Stimulated activated CD4-positive, alpha-beta T cell treated with anti-CD3 and anti-CD28 coated beads, Interleukin-4, amount 100 ng/mL, for 1 hour (primary cell): ENCODE measurements at places on chromosomes 1 and 21.
A peak's percentile ranks its signal among the peaks of the same experiment; 100 is the strongest.

- no peak for DNase-seq
Observed at GRCh38 chr21:35825370-35826353, 234.7 kb downstream of the SETD4 start.

DNA sequence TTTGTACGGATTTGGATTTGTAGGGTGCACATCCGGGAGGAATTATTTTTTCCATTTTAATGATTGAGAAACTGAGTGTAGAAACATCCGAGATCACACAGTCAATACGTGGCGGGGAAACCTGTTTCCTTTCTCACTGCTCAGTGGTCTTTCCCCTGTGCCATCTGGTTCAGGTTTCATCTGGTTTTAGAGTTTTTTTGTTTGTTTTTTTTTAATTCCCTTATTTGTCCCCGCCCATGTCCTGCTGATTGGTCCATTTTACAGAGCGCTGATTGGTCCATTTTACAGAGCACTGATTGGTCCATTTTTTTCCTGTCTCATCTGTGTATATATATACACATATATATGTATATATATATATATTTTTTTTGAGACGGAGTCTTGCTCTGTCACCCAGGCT is 6.0 kb downstream of the TRPM2 start:
- DNase-seq = no peak

GRCh38 chr1:235253219-235253962 is 74.6 kb downstream of the ARID4B start:
- peak; percentile 45 for DNase-seq

GRCh38 chr1:109161858-109162606 is 48.1 kb downstream of the ELAPOR1 start:
- DNase-seq = no peak

GRCh38 chr1:160131803-160132565 is 16.4 kb downstream of the ATP1A2 start:
- DNase-seq = no peak

DNA sequence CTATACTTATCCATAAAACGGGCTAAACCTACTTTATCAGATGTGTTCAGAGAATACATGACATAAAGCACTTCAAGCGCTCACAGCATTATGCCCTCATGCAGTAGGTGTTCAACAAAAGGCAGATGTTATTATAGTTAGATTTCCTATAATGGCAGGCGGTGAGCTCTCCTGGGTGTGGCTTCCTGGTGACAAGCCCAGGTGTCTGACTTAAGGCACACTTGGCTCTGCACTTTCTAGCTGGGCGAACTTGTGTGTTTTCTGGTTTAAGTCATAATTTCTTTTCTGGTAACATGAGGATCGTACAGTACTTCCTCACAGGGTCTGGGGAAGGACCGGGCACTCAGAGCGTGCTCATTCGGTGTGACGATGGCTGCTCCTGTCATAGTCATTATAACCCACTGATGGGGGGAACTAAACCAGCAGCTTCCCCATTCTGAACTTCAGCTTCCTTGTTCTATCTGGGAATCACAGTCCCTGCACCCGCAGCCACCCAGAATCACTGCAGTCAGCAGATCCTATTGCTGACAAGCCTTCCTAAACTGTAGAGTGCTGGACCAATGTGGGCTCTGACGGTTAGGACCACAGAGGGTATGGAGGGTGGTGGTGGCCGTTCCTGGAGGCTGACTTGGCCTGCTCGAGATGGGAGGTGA is 52.8 kb downstream of the IGSF21 start:
- no peak for DNase-seq

GRCh38 chr21:36611379-36611778 is 87.5 kb upstream of the SIM2 start:
- DNase-seq = no peak

- DNase-seq = no peak
Observed at GRCh38 chr1:53271446-53272090, 33.2 kb upstream of the MAGOH start.

- no peak for DNase-seq
Observed at GRCh38 chr1:211695135-211695816, 19.9 kb upstream of the NEK2 start.

DNA sequence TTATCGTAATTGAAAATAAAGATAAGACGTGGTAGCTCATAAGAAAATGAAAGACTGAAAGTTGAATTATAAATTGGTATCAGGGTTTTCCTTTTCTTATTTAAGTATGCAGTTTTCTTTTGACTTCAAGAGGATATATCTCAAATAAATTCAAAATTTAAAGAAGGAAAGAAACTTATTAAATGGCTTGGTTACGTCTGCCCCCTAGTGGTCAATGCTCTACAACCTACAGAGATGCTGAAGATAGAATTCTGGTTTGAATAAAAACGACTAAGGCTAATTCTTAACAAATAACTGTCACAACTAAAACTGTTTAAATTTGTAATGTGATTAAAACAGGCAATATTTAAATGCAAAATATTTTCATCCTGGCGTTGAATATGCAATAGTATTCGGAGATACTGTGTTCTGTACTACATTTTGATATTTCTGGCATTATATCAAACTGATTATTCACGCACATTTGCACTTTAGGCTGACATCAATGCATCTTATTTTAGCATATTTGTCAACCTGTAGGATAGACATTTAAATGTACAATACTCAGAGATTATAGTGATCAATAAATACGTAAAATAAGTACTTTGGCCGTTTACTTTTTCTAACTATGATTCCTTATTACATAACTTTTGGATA is 26.8 kb downstream of the IFI44 start:
- peak; percentile 25 for DNase-seq

GRCh38 chr21:31846690-31847089 is 26.1 kb upstream of the HUNK start:
- no peak for DNase-seq

DNA sequence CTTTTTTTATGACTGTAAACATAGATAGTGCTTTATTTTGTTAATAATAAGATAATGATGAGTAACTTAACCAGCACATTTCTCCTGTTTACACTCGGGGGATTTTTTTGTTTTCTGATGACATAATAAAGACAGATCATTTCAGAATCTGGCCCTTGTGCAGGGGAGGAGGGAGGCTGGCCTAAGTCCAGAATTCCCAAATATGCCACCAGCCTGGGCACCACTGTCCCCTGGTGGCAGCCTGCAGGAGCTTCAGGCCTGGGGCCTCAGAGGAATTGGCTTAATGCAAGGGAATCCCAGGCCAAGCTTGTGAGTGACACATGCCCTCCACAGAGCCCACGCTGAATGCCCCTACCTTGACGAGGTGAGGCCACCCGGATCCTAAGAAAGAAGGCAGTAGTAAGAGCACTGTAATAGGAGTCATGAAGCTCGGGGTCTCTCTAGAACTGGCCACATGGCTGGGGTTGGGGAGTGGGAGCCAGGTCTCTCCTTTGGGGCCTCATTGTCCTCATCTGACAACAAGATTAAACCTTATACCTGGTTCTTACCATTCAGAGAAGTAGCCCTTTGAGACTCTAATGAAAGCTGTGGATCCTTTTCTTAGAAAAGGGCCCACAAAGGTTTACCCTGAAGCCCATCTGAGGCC is 24.1 kb downstream of the ETNK2 start:
- DNase-seq = no peak

- no peak for DNase-seq
Observed at GRCh38 chr1:8040586-8040985, 14.5 kb upstream of the ERRFI1 start.

- peak; percentile 80 for DNase-seq
Observed at GRCh38 chr1:210446479-210446878, 117.8 kb downstream of the HHAT start.

DNA sequence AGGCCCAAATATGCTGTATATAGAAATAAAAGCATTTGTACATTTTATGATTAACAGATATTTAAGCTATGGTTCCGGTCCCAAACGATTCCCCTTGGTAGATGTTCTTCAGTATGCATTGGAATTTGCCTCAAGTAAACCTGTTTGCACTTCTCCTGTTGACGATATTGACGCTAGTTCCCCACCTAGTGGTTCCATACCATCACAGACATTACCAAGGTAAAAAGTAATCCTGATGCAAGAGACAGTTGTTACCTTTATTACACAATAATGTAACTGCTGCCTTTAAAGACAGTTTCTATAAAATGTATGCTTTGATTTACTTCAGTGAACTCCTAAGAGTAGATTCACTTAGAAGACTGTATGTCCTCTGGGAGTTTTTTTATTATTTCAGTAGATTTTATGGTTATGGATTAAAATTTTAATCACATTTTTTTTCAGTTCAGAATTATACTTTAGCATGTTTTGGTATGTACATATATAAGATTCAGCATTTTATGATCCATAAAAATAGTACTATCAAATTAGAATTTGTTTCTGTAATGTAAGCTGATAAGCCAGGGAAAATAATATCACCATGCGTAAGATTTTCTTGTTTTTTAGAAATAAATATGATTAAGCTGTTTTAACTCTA is 96.5 kb downstream of the USP25 start:
- DNase-seq = no peak

DNA sequence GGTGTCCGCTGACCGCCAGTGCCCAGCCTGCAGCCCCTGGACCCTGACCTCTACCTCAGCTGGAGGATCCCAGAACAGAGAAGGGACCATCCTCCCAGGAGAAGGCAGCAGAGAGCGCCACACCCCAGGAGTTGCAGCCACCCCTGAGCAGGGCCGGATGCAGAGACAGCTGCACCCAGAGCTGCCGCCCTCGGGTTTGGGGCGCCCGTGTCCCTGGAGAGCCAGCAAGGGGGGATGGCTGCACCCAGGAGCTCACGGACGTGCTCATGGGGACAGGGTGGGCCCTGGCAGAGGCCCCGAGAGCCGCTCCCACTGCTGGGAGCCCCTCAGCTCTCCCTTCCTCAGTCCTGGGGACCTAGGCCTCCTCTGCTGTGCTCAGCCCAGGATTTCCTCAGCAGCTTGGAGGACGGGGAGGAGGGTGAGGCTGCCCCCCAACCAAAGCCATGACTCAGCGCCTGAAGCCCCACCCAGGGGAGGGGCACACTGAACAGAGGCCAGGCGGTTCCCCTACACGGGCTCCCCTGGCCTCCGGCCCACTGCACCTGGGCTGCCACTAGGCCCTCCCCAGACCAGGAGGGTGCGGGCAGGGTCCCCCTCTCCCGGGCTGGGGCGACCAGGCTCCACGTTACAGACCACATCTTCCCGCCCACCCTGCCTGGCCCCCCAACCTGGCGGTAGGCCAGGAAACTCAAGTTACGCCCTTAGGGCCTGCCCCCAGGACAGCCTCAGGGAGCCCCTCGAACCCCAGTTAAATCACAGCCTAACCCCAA is 2.2 kb downstream of the ACAP3 start:
- peak; percentile 70 for DNase-seq

DNA sequence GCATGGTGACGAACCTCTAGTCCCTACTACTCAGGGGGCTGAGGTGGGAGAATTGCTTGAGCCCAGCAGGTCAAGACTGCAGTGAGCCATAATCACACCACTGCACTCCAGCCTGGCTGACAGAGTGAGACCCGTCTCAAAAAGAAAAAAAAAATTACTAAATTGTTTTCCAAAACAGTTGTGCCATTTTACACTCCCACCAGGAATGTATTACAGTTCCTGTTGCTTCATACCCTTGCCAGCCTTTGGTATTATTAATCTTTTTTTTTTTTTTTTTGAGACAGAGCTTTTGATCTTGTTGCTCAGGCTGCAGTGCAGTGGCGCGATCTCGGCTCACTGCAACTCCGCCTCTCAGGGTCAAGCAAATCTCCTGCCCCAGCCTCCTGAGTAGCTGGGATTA is 55.9 kb downstream of the RPS6KA1 start:
- no peak for DNase-seq

DNA sequence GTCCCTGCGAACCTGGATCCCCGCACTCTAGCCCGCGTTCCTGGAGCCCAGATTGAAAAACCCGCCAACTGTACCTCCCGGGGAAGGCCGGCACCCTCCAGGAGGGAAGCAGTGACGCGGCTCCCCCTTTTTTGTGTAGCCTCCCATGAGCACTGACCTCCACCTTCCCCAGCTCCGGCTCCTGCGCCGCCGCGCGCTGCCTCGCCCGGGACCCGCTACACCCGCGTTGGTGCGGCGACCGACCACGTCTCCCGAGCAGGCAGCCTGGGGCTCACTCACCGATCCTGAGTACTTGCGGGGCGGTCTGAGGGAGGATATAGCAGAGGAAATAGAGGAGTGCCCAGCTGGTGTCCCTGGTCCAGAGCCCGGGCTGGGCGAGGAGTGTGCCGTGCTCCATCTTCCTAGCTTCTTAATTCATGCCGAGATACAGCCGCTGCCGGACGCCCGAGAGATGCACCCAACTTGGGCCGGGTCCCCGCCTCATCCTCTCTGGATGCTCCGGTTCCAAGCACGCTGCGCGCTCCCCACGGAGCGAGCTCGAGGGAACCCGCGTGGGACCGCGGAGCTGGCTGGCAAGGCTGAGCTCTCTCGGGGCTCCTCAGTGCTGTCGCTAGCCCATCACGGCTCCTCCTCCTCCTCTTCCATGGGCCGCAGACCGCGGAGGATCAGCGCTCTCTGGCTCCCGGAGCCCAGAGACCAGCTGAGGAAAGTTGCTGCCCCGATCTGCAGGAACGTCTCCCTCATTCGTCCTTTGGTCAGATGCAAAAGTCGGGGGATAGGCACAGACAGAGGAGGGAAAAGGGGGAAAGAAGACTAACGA is 482 bp downstream of the GRIK1 start:
- no peak for DNase-seq

GRCh38 chr1:231177936-231178335 is 16.1 kb downstream of the TRIM67 start:
- DNase-seq = no peak

DNA sequence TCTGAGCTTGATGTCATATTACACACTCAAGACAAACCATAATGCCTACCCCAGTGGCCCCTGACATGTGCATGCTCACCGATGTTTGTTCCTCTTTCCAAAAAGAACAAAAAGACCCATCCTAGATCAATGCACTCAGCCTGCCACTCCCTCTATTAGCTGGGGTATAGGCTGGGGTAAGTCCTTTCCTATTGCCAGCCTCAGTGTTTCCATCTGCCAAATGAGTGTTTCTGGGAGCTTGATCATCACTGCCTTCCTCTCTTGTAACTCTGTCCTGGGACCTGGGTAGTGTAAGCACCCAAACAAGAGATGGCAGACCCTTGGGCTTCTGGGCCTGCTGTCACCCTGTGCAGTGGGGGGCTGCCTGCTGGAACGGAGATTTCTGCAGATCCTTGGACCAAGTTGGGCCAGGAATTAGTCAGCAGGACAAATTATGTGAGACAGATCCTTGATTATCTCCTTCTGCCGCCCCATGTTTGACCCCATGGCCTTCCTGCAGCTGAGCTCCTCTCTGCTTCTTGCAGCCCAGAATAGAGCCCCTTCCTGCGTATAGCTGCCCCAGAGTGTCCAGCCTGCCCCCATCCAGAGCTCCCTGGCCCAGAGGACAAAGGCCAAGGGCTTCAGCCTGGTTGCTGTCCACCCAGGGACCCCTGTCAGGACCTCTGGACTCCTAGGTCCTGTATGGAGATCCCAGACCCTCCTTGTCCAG is 31.5 kb upstream of the LRP8 start:
- no peak for DNase-seq

GRCh38 chr1:61967750-61968149 is 225.5 kb downstream of the PATJ start:
- no peak for DNase-seq
